Frontal cortex (tissue), 4 donors: ENCODE measurements at places on chromosomes 13 and 19.
A peak's percentile ranks its signal among the peaks of the same experiment; 100 is the strongest.

- DNase-seq = no peak
These were observed 1.2 kb downstream of the C2CD4C start for GRCh38 chr19:407511-408440.

DNA sequence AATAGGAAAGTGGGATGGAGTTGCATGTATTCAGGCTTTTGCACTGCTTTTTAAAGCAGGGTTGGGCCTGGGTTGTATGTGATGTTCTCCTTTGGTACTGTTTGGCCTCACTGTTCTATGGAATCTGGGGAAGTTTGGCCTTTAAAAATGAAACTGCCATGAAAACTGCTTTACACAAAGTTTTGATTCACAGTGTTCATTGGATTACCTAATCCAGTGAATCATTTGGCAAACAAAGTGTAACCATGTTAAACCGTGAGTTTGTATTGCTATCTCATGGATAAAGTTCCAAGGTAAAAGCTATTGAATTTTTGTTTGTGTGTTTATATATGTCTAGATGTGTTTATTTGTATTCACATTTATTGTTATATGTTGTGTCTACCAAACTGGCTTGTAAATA, 1658.6 kb downstream of the OLFM4 start:
- DNase-seq = no peak

DNA sequence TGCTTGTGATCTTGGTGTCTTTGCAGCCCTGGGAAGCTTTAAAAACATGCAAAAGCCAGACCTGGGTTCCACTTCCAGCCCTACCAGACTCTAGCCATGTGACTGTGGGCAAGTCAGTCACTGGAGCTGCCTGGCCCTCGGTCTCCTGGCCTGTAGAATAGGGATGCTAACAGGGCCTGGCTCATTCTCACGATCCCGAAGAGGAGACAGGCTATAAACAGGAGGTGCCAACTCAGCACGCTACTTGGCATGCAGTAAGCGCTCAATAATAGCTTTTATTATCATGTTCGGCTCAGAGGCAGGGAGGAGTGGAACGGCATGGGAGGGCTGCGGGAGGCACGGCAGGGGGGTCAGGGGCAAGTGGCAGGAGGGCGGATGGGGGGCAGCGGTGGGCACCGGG, 1.7 kb downstream of the CTXN1 start:
- DNase-seq = no peak

- peak; percentile 83 for DNase-seq
These were observed 20.3 kb upstream of the AKT2 start for GRCh38 chr19:40305403-40305802.

- DNase-seq = no peak
These were observed 79.6 kb upstream of the DOCK9 start for GRCh38 chr13:99057310-99057975.

DNA sequence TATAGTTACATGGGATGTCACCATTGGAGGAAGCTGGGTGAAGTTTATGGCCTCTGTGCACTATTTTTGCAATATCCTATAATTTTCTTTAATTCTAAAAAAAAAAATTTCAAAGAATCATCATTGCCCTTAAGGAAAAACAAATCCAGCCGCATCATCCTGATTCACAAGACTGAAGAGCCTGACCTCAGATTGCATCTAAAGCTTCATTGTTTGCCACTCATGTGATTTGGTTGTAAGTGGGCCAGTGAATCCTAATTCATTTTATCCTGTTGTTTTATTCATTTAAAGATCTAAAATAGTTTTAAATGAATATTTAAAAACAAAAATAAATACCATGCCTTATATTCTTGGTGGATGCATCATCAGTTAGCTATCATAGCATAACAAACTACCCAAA, 504.5 kb downstream of the TBC1D4 start:
- no peak for DNase-seq

DNA sequence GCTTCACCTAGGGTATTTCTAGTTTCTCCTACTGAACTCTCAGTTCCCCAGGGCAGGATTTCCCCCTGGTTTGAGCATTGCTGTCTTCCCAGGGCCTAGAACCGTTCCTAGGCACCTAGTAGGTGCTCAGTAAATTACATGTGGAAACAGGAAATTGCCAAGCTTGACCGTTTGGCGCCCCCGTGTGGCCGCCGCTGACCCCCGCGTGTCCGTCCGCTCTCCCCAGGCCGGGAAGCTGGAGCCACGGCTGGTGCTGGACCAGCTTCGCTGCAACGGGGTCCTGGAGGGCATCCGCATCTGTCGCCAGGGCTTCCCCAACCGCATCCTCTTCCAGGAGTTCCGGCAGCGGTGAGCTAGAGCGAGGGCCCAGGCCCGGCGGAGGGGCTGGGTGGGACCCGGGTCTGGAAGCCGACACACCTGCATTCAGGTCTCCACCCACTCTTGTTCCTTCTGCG, 55.5 kb downstream of the MYH14 start:
- DNase-seq = peak; percentile 39

GRCh38 chr13:114177245-114178010, 1.6 kb upstream of the CFAP97D2 start:
- no peak for DNase-seq

DNA sequence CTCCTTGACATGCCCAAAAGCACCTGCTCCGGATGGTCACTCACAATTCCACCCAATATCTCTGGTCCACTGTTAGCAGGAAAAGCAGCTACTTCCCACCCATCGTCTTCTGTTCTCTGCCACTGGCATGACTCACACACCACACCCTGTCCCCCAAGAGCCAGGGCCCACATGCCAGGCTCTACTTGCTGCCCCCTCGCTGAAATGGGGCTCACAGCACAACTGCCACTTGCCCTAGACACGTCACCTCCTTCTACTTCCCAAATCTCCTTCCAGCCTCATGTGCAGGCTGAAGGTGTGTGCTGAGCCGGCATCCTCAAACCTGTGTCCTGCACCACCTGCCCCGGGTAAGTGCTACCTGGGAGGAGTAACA, 65.0 kb downstream of the TBC1D4 start:
- no peak for DNase-seq

DNA sequence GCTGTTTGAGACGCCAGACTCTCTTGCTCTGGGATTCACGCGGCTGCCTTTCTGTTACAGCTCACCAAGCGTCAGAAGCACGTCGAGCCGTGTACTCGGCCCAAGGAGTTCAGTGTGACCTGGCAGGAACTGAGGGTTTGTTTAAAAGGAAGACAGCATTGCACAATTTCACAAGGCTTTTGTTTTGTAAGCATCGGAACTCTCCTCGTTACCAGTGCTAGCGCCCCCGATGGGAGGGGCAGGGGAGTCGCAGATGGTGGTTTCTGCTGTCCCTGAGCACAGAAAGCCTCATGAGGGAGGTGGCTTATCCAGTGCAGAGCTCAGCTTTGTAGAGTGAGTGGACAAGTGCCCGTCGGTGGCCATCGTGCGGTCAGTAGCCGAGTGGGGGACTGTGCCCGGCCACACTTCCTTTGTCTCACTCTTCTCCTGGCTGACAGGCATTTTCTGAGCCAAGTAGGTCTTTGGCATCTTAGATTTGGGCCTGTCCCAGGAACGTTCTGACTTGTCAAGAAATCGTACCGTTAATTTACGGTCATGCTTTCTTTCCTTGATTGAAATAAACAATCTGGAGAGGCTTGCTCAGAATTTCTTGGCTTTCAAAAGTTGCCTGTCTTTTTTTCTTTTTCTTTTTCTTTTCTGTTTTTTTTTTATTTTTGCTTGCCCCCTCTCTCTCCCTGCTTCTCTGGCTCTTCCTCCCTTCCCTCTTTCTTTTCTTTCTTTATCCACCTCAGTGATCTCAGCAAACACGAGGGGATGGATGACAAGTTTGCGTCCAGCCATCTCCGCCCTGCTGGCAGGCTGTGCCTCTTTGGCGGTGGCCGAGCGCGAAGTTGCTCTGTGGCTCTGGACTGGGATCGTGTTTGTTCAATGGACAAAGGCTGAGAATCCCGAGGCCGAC, 7.7 kb downstream of the KDM4B start:
- peak; percentile 60 for DNase-seq

GRCh38 chr19:2983351-2984214, 6.2 kb downstream of the TLE6 start:
- DNase-seq = peak; percentile 49

GRCh38 chr13:74073274-74073673, 60.9 kb downstream of the KLF12 start:
- no peak for DNase-seq

GRCh38 chr19:2083174-2083854, 12.8 kb downstream of the MOB3A start:
- no peak for DNase-seq

DNA sequence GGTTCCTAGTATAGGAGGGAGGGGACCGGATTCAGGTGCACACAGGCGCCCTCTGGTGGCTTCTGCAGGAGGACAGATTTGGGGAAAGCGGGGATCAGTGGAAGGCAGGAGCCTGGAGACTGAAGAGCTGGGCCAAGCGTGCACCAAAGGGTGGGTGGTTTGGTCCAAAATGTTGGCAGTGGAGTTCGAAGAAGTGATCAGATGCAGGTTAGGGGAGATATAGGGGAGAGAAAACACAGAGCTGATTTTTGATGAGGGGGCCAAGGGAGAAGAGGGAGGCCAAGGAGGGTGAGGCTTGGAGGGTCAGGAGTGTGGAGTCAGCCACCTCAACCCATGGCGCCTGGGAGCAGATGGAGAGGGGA, 6.8 kb upstream of the CARM1 start:
- peak; percentile 68 for DNase-seq

GRCh38 chr19:54209811-54210494, 9.3 kb downstream of the RPS9 start:
- peak; percentile 62 for DNase-seq

DNA sequence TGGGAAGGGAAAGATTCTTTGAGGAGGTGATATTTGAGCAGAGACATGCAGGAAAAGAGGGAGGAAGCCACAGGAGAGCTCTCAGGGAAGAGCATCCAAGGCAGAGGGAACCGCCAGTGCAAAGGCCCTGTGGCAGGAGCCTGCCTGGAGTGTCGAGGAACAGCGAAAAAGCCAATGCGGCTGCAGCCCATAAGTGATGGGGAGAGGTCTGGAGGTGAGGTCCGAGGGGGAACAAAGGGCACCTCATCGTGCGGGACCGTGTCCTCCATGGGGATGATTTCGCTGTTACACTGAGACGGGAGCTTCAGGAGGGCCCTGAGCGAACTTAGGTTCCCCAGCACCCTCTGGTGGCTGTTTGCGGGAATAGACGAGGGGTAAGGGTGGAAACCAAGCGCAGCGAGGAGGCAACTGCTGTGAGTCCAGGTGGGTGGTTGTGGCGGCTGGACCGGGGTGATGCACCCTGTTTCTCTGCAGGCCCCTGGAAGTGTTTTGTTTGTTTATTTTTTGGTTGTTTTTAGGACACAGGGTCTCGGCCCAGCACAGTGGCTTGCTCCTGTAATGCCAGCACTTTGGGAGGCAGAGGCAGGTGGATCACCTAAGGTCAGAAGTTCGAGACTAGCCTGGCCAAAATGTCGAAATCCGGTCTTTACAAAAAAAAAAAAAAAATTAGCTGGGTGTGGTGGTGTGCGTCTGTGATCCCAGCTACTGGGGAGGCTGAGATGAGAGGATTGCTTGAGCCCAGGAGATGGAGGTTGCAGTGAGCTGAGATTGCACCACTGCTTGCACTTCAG, 5.9 kb upstream of the EHD2 start:
- DNase-seq = no peak

GRCh38 chr13:80584306-80584705, 243.4 kb upstream of the SPRY2 start:
- no peak for DNase-seq

DNA sequence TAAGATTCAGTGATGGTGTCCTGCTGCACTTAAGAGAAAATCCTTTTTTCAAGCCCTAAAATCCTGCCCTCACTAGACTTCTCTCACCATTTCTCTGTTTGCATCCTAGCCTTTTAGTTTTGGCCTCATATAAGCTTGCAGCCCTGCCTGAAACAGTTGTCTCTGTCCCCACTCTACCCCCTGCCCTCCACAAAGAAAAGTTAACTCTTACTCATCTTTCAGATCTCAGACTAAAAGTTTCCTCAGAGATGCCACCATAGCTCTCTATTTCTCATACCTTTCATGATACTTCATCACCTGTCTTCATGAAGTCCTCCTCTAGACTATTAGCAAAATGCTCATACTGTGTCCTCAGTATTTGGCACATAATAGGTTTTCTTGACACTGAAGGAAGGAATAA, 33.1 kb downstream of the ITM2B start:
- no peak for DNase-seq

DNA sequence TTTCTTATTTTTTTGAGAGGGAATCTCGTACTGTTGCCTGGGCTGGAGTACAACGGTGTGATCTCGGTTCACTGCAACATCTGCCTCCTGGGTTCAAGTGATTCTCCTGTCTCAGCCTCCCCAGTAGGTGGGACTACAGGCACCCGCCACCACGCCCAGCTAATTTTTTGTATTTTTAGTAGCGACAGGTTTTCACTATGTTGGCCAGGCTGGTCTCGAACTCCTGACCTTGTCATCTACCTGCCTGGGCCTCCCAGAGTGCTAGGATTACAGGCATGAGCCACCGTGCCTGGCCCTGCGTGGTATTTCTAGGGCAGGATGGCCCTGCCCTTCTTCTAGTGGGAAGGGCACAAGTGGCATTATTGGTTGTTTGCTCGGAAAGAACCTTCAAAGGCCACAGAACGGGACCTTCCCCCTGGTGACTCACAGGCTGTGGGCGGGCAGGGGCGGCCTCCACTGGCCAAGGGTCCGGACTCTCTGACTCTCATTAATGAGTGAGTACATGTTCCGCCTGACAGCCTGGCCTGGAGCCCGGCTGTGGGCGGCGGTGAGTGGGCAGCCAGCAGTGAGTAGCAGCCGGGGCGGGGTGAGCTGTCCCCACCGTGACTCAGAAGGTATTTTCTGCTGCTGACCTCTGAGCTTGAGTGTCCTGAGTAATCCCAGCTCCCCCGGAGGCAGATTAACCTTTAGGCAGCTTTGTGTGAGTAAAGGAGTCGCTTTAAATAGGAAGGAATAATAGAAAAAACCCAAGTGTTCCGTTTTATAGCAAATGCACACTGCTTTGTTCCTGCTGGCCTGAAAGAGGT, 5.1 kb downstream of the DOT1L start:
- DNase-seq = peak; percentile 88

DNA sequence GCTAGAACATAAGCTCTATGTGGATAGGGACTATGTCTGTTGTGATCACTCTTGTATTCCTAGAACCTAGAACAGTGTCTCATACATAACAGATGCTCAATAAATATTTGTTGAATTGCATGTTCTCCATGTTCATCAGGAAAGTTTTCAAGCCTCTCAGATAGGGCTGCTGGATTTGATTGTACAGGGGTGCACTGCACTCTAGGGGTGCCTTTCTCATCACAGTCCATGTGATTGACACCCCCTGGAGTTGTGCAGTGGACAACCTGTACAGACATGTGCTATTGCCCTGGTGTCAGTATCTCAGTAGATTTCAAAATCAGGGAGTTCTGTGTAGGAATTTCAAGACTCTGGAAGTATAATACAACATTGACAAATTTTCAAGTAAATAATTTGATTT, 58.9 kb downstream of the MBNL2 start:
- no peak for DNase-seq
